ENCODE measurements at places on chromosomes 6 and 20.

GRCh38 chr20:47263465-47264084, 92.9 kb downstream of the ZMYND8 start:
- DNase-seq: peak; percentile 82
- peaks cover 20% of the 10 kb centered on the region for H3K4me1 ChIP-seq
- no peak overlapping the region for H3K4me3 ChIP-seq
- peak overlapping the region; percentile 51 for H3K27ac ChIP-seq
- H3K27me3 ChIP-seq: no peaks in the 10 kb centered on the region

GRCh38 chr20:47368301-47368700, 11.8 kb upstream of the ZMYND8 start:
- DNase-seq: no peak
- no peak overlapping the region for H3K4me3 ChIP-seq
- H3K4me1 ChIP-seq: no peaks in the 10 kb centered on the region
- H3K27me3 ChIP-seq: no peaks in the 10 kb centered on the region

- no peak for DNase-seq
- H3K4me1 ChIP-seq: peaks cover 8% of the 10 kb centered on the region
- H3K27ac ChIP-seq: no peak overlapping the region
- peaks cover 21% of the 10 kb centered on the region for H3K27me3 ChIP-seq
- H3K36me3 ChIP-seq: no peaks in the 10 kb centered on the region
Measured at GRCh38 chr6:26316291-26316690, 48.7 kb upstream of the BTN3A2 start.

DNA sequence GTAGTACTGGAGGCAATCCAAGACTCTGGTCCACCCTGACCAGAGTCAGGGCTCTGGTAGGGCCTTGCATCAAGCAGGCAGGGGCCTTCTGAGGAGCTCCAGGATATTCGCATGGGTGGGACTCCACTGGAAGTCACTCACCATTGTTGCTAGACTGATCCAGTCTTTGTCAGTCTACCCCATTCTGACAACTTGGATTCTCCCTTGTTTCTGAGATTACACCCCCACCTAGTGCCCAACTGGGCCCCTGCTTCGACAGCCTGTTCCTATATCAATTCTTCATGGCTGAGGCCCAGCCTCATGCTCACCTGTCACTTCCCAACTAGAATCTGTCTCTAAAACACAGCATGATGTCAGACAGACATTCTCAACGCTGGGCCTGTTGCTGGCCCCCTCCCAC, 5.2 kb downstream of the SLC35D3 start:
- H3K27me3 ChIP-seq: peaks cover 28% of the 10 kb centered on the region
- no peak for DNase-seq
- no peak overlapping the region for H3K27ac ChIP-seq

DNA sequence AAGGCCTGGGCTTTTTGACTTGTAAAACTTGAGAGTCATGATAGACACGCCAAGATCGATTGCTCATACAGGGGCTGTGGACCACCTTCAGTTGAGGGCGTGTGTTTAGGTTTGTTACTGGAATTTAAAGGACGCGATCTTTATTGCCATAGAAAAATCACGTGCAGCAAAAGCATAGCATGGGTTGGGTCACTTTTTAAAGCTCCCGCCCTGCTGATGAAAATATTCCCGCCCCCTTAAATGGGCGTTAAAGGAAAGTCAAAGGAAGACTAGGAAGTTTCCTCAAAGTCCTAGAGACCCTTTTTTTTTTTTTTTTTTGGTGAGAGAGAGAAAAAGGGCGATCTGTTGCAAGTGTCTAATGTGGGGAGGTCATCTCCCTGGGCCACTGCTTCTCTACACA, 23.1 kb downstream of the TFAP2A start:
- no peak overlapping the region for H3K27ac ChIP-seq
- H3K4me3 ChIP-seq: no peak overlapping the region
- H3K27me3 ChIP-seq: peaks cover 83% of the 10 kb centered on the region
- no peaks in the 10 kb centered on the region for H3K36me3 ChIP-seq
- DNase-seq: no peak
- H3K4me1 ChIP-seq: peaks cover 9% of the 10 kb centered on the region

- H3K36me3 ChIP-seq: no peaks in the 10 kb centered on the region
- H3K4me1 ChIP-seq: no peaks in the 10 kb centered on the region
- DNase-seq: no peak
- no peak overlapping the region for H3K27ac ChIP-seq
Measured at GRCh38 chr20:51275181-51275580, 252.3 kb upstream of the KCNG1 start.

GRCh38 chr6:78561015-78561414, 306.3 kb upstream of the IRAK1BP1 start:
- H3K36me3 ChIP-seq: no peaks in the 10 kb centered on the region
- no peaks in the 10 kb centered on the region for H3K4me1 ChIP-seq
- H3K27me3 ChIP-seq: no peaks in the 10 kb centered on the region
- no peak overlapping the region for H3K4me3 ChIP-seq
- no peak for DNase-seq

GRCh38 chr20:63700199-63701050, 4.0 kb downstream of the TNFRSF6B start:
- no peak overlapping the region for H3K4me3 ChIP-seq
- peaks cover 43% of the 10 kb centered on the region for H3K4me1 ChIP-seq
- peak; percentile 13 for DNase-seq
- no peak overlapping the region for H3K27ac ChIP-seq
